Cerebellar nuclear complex (tissue), 1 donor: ENCODE measurements at places on chromosomes 5 and 9.

- no peak for DNase-seq
Measured at GRCh38 chr5:93078082-93079038, 502.7 kb downstream of the NR2F1-AS1 start.

DNA sequence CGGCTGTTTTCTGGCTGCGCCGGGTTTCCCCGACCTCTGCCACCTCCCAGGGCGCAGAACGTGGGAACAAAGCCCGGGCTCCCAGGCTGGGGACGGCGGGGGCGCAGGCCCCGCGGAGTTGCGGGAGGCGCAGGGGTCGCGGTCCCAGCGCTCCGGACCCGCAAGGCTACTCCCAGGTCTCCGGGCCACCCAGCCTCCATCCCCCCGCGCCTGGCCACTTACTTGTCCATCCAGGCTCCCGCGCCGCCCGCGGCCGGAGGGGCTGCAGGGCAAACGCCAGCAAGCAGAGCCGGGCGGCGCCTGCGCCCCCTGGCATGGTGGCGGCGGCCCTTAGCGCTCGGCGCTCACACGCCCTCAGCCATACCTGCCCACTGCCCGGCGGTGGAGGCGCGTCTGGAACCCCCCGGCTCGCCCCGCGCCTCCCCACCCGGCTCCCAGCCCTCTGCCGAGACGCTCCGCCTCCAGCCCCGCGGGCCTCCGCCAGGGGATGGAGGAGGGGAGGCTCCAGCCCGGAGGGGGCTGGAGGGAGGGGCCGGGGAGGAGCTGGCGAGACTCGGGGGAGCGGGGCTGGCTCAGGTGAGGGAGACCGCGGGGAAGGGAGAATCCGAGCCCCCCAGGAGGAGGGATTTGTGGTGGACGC lies at the start of gene ADAM19:
TSS of gene ADAM19 (minus strand) at position 395 of the 640 bp plus-strand sequence. CDS start at position 316, 79 bp downstream.
- no peak for DNase-seq

DNA sequence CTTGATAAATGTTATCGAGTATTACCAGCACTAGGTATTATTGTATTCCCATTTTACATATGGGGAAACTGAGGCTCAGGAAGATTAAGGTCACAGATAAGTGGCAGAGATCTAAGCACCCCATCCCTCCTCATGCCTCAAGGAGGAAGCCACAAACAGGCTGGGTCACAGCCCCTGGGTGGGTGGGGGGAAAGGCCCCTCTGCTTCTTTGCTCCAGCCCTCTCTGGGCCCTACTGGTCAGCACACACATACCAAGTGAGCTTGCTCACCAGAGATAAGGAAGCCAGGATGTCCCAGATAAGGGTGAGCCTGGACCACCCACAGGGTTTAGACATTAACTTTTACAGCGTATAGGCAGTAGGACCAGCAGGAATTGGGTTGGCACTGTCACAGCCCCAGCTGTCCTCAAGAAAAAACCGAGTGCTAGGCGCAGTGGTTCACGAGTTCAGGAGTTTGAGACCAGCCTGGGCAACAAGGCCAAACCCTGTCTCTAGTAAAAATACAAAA lies 45.3 kb downstream of the STK10 start:
- DNase-seq: no peak

GRCh38 chr5:154830596-154830995 lies 19.8 kb downstream of the FAXDC2 start:
- DNase-seq: no peak

DNA sequence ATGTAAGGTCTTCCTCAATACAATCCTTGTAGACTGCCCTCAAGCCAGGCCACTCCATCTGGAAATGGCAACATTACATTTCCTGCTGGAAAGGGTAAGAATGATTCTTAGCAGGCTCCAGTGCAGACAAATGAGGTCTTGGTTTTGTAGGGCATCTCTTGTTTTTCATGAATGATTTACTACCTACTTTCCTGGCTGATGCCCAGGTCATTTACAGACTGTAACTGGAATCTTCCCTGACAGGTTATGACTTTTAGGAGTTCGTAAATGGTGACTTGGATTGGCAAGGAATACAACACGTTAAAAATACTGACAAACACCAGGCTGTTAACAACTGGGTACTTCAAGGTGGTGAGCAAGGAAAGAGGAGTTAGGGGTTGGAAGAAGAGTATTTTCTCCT lies 510.5 kb upstream of the TNC start:
- DNase-seq: no peak

DNA sequence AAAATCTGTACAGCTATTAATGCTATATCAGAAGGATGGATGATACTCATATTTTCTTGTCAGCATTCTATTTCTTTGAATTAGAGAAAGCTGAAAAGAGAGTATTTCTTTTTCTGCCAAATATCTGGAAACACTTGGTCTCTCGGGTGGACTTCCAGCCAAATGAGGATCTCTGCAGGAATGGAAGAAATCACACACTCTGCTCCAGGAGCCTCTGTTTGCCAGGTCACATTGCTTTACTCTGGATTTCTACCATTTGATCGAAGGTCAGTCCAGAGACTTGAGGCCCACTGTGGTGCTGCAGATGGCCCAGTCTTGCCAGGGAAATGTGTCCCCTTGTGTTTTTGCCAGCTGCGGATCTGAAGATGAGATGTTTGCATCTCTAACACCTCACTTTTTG lies 154.1 kb downstream of the PCSK1 start:
- DNase-seq: no peak

GRCh38 chr5:179815491-179816249 lies 5.0 kb upstream of the SQSTM1 start:
- DNase-seq: no peak

DNA sequence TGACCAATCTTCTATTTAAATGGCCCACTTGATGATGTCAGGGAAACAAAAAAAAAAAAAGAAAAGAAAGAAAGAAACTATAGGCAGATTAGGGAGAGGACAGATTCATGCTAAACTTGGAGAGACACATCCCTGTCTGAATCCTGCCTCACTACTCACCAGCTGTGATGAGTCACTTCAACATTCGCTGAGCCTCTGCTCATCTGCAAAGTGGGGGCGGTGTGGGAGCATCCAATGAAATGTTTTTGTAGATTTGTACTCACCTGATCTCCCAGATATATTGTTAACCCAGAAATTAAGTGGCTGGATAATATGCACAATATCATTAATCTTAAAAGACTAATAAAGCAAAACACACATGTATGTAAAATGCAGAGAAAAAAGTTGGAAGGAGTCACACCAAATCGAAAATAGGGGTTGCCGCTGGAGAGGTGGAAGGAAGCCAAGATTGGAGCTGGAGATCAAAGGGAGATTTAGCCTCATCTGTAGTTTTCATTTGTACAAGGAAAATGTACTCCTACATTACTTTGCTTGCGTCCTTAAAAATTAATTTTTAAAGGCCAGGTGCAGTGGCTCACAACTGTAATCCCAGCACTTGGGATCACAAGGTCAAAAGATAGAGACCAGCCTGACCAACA lies 17.0 kb upstream of the ERGIC1 start:
- DNase-seq: no peak

DNA sequence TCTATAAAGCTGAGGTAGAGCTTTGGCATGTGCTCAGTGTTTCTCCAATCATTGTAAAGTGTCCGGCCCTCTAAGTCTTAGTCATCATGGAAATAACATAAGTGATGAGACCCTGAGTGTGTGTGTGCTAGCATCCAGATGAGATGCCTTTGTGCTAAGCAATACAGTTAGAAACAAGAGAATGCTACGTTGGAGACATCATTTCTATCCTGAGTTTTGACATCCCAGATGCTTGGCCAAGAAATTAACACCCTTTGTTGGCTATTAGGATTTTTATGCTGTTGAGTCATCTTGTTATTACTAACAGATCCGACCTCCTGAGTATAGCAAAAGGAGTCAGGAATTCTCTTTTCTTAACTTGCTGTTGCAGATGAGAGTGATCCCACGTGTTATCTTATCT lies 508.0 kb downstream of the GADD45G start:
- no peak for DNase-seq

GRCh38 chr5:126998895-126999570 lies 31.3 kb downstream of the MARCHF3 start:
- no peak for DNase-seq

GRCh38 chr9:111463048-111463447 lies 21.1 kb downstream of the ECPAS start:
- no peak for DNase-seq
